ENCODE measurements at places on chromosomes 11 and 22.
A peak's percentile ranks its signal among the peaks of the same experiment; 100 is the strongest.

GRCh38 chr11:12827929-12828812 is 153.9 kb downstream of the TEAD1 start:
- no peak for DNase-seq

DNA sequence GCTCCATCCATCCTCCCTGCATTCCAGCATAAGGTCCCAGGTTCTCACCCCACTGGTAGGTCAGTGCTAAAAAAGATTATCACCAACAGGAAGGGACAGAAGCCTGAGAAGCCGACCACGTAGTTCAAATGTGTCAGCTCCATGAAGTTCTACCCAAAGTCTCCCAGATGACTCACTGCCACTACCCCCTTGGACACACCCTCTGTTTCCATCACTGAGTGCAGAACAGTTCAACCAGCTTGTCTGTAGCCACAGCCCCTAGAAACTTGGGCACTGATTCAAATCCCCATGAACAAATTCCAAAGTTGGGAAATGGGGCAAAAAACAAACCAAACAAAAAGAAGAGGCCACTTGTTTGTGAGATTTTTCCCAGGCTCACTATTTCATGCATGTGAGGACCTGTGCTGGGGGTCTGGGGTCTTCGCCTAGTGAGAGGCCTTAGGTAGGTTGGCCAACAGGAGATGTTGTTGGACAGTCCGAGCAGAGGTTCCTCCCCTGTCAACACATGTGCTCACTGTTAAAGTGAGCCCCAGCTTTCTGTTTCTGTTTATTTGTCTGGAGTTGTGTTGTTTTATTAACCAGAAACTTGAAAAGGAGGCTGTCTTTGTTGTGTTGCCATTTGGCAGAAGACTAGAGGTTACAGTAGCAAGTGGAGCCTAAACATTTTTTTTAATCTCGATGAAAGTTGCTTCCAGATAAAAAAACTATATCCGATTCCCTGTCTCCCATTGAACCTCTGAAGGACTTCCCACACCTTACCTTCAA is 24.2 kb upstream of the FLI1 start:
- no peak for DNase-seq

DNA sequence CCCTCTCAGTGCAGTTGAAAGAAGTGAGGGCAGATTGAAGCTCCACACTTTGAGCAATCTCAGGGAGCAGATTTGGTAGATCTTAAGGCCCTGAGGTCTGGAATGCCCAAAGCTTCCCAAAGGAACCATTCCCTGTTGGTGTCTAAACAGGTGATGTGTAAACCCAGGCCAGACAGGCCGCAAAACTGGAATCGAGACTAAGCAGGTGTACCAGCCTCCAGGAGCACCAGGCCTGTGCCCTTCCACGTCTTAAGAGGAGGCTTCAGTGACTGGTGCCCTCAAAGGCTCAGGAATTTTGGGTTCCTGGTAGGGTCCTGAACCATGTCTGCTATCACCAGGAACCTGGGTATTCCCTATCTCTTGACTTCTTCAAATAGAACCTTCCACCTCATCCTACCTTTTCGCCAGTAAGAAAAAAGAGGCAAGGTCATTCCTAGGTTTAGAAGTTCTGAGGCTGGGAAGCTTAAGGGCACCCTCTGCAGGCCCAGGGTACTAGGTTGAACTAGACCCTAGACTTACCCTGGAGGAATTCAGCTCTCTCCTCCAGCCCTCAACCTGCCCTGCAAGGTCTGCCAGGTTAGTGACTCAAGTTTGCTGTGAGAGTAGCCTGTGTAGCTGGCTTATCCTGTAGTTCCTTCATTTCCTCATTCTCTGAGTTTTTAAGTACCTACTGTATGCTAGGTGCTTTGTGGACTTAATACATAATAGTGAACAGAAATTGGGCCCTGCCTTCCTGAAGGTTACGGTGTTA is 100.0 kb upstream of the NNMT start:
- no peak for DNase-seq

DNA sequence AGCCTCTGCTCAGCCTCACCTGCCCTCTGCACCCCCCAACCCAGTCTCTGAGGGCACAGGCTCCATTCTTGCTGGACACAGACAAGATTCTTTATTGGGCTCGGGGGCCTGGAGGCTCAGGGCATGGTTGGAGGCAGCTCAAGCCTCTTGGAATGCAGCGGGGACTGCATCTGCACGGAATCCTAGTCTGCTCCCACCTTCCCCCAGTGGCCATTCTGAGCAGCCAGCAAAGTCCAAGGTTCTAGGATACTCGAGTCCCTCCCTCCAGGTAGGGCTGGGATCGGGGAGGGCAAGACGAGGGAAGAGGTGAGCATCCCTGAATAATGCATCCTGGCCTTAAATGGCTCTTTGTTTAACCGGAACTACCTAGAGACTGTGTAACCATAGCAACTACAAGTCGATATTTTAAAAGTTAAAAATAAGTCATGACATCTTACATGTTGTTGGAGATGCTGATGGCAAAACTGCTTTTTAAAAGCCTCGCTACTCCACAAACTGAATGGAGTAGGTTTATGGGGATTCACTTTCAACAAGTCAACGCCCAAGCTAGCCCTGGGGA is 10.7 kb upstream of the IGSF22 start:
- DNase-seq = peak; percentile 41

GRCh38 chr11:15673408-15673831 is 558.7 kb downstream of the INSC start:
- DNase-seq = no peak

GRCh38 chr11:110812086-110812733 is 100.0 kb upstream of the ARHGAP20 start:
- DNase-seq = no peak

DNA sequence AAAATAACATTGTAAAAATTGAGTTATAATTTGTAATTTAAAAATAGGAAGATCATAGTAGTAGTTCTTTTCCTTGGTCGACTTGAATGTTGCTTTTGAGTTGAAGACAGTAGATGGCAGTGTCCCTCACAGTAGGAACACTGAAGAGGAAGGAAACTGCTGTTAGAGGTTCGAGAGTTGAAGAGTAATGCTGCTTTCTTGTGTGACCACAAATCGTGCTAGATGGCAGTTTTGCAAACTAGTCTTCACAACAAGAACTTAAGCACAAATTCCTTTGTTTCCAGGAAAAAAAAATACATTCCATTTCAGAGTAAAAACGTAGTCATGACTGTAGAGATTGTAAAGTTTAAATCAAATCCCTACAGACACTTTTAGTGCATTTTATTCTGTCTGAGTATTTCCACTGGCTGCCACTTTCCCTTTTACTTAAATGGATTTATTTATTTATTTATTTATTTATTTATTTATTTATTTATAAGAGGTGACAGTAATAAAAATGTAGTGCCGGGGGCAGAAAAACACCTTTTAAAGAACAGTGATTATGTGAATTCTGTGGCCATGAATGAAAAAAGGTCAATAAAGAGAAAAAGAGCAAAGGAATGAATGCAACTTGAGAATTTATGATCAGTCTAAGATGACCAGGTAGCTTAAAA is 54.6 kb downstream of the SPECC1L start:
- no peak for DNase-seq

- peak; percentile 47 for DNase-seq
Measured at GRCh38 chr22:39349967-39350726, at the start of gene SYNGR1. Gene SYNGR1 (plus strand): TSS chr22:39349991. CDS start chr22:39350011, 20 bp downstream.

DNA sequence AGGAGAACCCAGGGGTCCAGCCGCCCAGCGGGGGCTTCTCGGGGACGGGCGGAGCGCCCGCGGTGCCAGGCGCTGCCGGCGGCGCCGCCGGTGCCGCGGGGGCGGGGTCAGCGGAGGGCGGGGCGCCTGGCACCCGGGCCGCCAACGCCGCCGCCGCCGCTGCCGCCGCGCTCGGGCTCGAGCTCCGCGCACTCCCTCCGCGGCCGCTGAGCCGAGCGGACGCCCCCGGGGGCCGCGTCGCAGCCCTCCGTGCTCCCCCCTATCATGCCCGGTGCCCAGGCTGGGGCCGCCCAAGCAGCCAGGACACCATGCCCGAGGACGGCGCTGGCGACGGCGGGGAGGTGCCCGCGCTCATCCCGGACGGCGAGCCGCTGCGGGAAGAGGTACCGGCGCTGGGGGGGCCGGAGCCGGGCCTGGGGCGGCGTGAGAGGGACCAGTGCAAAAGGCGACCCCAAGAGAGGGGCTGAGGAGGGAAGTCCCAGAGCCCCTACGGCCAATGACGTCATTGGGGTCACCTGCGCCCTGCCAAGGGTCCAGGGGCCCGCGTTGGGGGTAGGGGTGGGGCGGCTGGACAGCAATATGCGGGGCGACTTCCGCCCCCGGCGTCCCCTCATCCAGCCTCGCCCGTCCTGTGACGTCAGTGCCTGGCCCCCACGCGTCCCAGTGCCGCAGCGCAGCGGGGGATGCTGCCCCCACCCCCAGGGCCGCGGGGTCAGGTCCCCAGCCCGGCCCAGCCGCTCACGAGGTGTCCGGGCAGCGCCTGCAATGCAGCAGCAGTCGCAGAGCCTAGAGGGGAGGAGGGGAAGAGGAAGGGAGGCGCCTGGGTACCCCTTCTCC is at the start of gene TMEM151A:
Gene TMEM151A, plus strand, starts transcription at position 189 of the 837 bp plus-strand sequence. Its CDS starts 120 bp downstream, at position 309.
- no peak for DNase-seq

GRCh38 chr11:128586689-128587088 is 669 bp downstream of the ETS1 start:
- DNase-seq = no peak

GRCh38 chr11:76599041-76600013 is 71.2 kb downstream of the LRRC32 start:
- DNase-seq = no peak

GRCh38 chr11:86577644-86578636 is 94.5 kb downstream of the ME3 start:
- DNase-seq = no peak

- DNase-seq = no peak
Measured at GRCh38 chr22:22893891-22894739, 6.5 kb downstream of the IGLL5 start.

DNA sequence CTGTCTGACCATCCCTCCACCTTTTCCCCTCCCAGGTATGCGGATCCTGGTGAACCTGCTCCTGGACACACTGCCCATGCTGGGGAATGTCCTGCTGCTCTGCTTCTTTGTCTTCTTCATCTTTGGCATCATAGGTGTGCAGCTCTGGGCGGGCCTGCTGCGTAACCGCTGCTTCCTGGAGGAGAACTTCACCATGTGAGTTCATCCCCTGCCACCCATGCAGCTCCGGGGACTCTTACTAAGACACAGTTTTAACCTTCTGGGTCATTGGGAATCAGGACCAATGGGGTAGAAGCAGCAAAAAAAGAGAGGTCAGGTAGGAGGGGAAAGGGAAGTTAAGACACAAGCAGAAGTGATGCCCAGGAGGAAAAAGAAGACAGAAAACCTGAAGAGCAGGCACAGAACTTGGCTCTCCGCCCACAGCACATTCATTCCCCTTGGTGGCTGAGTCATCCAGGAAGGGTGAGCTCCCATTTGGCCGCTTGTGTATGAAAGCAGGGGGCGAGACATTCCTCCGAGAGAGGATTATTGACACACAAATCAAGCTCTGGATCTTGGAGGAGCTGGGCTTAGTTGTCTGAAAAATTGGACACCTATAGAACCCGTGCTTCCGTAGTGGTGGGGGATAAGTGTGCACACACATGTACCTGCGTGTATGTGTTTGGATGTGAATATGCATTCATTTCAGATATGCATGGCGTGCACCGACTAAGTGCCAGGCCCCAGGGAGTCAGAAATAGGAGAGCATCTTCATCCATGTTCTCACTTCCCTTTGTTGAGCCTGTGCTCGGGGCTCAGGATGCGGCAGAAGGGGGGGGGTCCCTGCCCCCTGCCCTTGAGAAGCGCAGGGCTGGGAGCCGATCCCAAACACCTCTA is 64.2 kb downstream of the CACNA1I start:
- DNase-seq = no peak

DNA sequence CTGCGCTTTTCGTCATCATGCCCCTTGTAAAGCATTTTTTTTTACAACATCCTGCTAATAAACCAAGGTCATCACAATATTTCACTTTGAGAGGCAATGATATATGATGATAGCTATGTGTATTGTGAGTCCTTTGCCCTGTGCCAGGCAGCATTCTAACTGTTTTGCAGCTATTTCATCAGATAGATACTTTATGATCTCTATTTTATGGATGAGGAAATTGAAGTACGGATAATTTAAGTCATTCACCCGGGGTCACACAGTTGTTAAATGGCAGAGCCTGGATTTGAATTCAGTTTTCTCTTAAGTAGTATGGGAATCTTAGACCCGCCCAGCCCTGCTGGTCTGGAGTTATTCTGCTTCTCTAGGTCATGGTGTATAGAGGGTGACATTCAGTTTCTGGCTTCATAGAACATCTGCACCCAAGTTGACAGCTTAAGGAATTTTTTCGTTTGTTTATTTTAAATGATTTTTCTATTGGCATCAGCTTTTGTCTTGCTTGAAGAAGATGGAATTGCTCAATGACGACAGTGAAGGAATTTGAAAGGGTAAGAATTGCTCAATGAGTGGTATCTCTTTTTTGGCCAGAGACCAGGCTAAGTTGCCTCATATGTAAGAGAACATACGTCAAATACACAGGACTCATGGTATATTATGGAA is 926 bp downstream of the PRR5L start:
- DNase-seq = no peak

DNA sequence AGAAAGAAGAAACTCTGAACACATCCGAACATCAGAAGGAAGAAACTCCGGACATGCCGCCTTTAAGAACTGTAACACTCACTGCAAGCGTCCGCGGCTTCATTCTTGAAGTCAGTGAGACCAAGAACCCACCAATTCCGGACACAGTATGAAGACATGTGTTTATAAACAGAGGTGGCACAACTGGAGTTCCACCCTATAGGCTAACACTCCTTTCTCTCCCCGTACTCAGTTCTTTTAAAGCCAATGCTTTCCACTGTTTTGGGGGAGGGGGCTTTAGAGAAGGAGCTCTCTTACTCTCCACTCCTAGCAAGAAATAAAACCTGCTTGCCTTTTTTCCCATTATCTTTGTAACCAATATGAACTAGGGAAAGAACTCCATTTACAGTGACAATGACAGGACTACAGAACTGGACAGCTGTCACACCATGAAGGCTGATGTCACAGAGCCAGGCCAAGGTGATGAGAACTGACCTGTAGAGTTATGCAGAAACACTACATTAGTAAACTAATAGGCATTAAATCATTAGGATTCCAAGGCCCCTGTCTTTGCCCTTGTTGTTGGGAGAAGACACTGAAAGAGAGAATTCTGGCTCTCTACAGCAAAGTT is 733 bp downstream of the TRIM5 start:
- no peak for DNase-seq

- peak; percentile 38 for DNase-seq
Measured at GRCh38 chr11:130001461-130002351, 929 bp downstream of the PRDM10 start.

DNA sequence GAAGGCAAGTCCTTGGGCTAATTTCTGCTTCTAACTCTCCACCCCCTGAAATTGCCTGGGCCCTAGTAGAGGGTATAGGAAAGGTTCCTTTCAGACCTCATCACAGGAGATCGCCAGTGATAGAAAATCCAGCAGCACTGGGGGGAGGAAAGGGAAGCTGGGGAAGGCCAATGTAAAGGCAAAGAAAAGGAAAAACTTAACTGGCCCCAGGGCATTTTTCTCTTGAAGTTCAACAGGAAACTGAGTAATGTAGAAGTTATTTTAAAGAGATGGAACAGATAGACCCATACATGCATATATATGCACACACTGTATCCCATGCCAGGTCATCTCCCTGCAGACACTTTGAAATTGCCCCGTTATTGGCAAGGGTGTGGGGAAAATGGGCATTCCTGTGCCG is 134.0 kb downstream of the TRIM44 start:
- DNase-seq = no peak

- peak; percentile 57 for DNase-seq
Measured at GRCh38 chr11:113540416-113541330, 65.5 kb upstream of the DRD2 start.

Measured in WTC11 (cell line).